CD8-positive, alpha-beta memory T cell (primary cell): ENCODE measurements at places on chromosomes 5 and 9.

DNA sequence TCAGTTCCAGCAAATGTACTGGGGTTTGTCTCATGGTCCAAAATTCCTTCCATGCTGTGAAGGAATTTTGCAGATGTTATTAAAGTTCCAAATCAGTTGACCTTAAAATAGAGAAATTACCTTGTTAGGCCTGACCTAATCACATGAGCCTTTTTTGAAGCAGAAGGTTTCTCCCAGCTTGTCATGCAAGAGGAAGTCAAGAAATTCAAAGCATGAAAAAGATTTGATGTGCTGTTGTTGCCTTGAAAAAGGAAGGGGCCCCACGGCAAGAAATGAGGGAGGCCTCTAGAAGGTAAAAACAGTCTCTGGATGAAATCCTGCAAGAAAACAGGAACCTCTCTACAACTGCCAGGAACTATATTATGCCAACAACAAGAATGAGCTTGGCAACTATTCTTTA, 24.2 kb upstream of the HAPLN1 start:
- DNase-seq, result no peak

GRCh38 chr9:32716955-32717543, 66.3 kb upstream of the TMEM215 start:
- DNase-seq, result no peak

GRCh38 chr5:56011835-56012234, 17.1 kb upstream of the IL6ST start:
- no peak for DNase-seq

DNA sequence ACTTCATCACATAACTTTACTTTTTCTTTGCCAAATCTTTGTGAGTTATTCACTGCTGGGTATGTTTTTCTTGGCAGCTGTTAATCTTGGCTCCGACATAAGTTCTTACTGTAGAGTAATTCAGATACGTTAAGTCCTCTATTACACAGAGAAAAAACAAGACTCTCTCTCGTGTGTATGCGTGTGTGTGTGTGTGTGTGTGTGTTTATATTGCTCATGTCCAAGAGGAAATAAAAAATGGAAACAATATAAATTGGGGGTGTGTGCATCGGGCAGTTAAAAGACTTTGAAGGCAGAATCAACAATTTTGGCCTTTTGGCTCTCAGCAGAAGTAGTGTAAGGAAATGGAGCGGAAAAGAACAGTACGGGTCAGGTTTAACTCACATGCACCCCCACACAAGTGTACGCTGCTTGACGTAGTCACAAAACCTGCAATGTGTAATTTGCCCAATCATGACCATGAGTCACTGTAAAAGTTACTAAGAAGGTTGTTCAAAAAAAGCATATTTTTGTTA, 67.2 kb upstream of the IFNE start:
- no peak for DNase-seq
